CD4-positive, alpha-beta memory T cell (primary cell): ENCODE measurements at places on chromosomes 3 and 15.

DNA sequence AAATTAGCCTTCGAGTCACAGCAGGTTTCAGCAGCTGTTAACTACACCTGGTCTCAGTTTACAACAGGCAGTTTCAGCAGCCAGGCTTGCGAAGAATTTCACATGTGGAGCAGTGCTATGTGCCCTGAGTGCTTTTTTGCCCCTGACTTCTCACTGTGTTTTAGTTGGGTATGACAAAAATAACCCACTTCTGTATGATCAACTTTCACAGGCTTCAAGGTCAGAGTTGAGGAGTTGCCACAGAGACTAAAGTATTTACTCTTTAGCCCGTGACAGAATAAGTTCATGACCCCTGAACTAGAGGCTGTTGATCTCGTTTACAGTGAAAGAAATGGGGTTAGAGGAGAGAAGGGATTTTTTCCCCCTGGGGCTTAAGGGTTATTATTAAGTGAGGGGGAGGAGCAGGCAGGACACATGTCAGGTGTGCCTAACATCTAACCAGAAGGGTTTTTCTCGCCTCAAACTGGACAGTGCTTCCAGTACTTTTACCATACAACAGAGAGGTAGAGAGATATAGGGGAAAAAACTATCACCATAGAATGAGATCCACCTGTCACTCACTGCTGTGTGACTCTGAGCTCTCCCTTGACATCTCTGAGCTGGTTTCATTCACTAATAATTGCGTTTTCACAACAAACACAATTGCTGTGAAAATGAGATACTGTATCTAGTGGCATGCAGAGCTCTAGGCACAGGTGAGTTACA lies 14.0 kb upstream of the TOPBP1 start:
- DNase-seq, result no peak

- DNase-seq, result no peak
Measured at GRCh38 chr3:75985432-75985831, 200.1 kb upstream of the ZNF717 start.

DNA sequence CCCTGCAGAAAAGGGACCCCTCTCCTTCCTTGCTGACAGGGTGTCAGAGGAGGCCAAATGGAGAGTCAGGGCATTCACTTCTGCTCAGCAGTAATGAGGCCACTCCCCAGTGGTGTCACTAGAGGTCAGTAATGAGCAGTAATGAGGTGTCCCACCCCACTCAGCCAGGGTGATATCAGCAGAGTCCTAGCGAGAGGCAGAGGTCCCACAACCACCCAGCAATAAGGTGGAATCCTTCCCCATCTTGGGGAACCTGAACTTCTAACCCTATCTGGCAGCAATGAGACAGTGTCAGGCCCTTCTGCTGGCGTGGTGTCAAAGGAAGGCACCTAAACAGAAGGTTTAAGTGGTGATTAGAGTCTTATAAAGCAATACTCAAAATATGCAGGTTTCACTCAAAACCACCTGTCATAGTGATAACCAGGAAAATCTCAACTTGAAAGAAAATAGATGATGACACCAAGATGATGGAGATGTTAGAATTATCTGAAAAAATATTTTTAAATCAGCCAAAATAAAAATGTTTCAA lies 12.9 kb downstream of the OCA2 start:
- DNase-seq, result peak; percentile 44

DNA sequence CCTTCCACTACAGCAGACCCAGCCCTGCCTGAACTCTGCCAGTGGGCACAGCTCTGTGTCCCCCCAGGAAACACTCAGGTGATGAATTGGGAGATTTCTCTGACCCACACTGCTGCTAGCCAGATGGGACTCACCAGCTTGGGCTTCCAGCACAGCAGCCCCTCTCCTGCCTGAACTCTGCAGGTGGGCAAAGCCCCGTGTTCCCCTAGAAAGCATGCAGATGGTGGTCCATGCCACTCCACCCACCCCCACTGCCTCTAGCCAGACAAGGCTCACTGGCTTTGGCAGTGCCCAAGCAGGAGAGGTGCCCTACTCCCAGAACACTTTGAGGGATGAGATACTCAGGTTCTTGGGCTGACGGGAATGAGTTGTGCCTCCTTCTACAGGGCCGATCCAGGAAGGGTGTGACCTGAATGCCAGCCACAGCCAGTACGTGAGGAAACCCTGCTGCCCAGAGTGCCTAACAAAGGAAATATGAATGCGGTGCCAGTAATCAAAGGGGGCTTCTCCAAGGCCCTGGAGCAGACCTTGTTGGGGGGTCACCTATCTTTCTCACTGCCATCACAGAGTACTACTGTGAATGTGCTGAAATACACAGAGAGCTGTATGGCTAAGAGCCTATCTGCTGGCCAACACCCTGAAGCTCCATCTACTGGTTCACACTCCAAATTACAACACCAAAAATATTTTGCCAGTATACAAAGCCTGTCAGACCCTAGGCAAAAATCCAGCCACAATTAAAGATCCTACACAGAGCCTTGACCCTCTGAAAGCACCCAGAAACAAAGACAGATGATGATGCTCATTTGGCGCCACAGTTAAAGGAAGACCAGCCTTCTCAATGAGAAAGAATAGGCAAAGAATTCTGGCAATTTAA lies 61.9 kb downstream of the BTLA start:
- peak; percentile 27 for DNase-seq

- no peak for DNase-seq
Measured at GRCh38 chr3:196650740-196651311, 11.3 kb downstream of the NRROS start.

- DNase-seq, result no peak
Measured at GRCh38 chr3:151890721-151891141, 17.3 kb downstream of the SUCNR1 start.

- no peak for DNase-seq
Measured at GRCh38 chr3:146390957-146391356, 78.4 kb downstream of the PLSCR2 start.

- no peak for DNase-seq
Measured at GRCh38 chr3:56314842-56315241, 153.4 kb downstream of the ERC2 start.

GRCh38 chr15:73926219-73927002 lies at the start of gene LOXL1:
Gene LOXL1, plus strand, starts transcription at chr15:73926462. Its CDS starts 322 bp downstream, at chr15:73926784.
- no peak for DNase-seq

- DNase-seq, result no peak
Measured at GRCh38 chr3:59704292-59704691, 654.5 kb upstream of the CFAP20DC start.

GRCh38 chr3:190666821-190667220 lies 152.9 kb downstream of the IL1RAP start:
- DNase-seq, result no peak

DNA sequence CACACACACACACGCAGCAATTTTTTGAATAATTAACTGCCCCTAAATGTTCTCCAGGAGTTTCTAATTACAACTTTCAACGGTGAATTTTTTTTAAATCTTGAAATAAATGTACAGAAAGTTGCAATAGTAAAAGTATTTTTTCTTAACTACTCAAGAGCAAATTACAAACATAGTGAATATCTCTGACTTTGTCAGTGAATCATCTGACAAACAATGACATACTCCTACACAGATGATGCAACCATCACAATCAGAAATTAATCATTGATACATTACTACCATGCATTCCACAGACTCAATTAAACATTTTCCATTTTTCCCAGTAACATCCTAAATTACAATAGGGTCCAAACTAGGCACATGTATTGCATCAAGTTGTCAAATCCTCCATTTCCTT lies 597.3 kb downstream of the NAALADL2 start:
- DNase-seq, result no peak

DNA sequence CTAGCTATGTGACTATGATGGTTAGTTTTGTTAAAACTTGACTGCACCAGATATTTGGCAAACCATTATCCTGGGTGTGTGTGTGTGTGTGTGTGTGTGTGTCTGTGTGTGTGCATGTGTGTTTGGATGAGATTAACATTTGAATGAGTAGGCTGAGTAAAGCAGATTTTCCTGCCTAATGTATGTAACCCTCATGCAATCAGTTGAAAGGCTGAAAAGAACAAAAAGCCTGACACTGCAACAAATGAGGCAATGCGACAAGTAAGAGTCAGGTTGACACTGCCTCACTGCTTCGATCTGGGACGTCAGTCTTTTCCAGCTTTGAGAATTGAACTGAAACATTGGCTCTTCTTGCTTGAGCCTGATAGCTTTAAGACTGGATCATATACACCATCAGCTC lies 643.0 kb downstream of the NAALADL2 start:
- DNase-seq, result no peak

GRCh38 chr15:97941572-97941971 lies 18.9 kb upstream of the ARRDC4 start:
- no peak for DNase-seq

- DNase-seq, result no peak
Measured at GRCh38 chr15:91795235-91795634, 58.3 kb upstream of the SLCO3A1 start.

- DNase-seq, result no peak
Measured at GRCh38 chr3:123154020-123154985, 47.4 kb upstream of the SEC22A start.

- no peak for DNase-seq
Measured at GRCh38 chr3:109702252-109702651, 364.9 kb upstream of the DPPA4 start.

DNA sequence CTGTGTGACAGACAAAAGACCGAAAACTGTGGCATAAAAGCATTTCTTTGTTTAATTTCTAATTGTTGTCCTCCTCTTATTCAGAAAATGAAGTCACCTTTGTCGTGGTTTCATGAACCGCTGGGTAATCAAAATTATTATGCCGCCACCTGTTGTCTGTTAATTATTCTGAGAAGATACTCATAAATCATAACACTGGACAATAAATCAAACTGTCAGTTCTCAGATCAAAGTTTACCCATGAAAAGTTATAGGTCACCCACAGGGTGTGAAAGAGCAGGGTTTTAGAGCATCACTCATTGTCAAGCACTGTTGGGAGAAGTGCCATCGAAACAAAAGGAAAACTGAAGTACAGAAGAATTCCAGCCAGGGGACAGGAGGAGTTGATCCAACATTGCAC lies 474.3 kb downstream of the NR2F2 start:
- no peak for DNase-seq

DNA sequence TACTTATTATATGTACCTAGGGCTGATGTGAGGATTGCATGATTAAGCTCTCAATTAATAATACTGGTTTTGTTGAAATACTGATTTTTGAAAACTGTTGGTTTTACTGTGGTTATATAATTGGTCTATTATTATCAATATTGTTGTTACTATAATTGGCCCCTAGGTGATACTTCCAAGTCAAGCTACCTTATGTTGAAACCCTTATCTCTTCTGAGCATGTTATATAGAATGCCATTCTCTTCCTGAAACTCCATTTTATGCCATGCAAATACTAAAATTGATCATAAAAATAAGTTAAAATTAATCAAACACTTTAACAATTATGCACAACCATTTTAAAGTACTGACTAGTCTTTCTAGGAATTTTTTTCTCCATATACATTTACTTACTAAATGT lies 46.1 kb downstream of the BBS4 start:
- DNase-seq, result no peak

- DNase-seq, result no peak
Measured at GRCh38 chr3:94912656-94913055, 849.8 kb downstream of the NSUN3 start.

- no peak for DNase-seq
Measured at GRCh38 chr3:195820901-195821300, 9.2 kb upstream of the MUC4 start.

- DNase-seq, result no peak
Measured at GRCh38 chr3:16378920-16379319, 113.9 kb downstream of the OXNAD1 start.

DNA sequence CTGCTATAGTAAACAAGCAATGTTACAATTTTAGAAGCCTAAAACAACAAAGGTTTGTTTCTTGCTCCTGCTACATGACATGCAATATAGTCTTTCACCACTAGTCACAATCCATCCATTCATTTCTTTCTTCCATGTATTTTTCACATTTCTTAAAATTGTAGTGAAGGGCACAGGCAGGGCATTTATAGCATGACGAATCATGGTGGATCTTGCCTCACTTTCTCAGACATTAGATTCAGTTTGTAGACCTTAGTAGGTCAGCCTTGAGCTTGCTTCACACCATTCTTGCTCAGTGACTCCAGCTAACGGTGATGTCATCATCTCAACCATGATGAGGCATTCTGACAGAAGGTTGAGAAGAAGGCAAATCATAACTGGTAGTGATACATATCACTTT lies 546.8 kb downstream of the TBL1XR1 start:
- DNase-seq, result no peak

DNA sequence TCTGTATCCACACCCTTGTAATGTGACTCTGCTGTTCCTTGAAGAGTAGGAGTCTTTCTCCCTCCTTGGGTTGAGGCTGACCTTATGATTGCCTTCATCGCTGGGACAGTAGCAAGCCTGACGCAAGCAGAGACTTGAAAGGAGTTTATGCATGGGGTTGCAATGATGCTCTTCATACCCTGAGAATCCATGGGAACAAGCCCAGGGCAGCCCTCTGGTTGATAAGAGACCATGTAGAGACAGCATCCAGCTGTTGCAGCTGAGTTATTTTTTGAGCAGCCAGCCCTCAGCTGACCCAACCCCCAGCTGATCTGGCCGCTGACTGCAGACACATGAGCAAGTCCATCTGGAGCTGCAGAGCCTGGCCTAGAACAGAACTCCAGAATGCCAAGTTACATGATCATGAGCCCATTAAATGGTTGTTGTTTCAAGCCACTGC lies 60.6 kb upstream of the ARNT2 start:
- DNase-seq, result no peak

GRCh38 chr15:38588672-38589071 lies 24.1 kb upstream of the RASGRP1 start:
- DNase-seq, result no peak

DNA sequence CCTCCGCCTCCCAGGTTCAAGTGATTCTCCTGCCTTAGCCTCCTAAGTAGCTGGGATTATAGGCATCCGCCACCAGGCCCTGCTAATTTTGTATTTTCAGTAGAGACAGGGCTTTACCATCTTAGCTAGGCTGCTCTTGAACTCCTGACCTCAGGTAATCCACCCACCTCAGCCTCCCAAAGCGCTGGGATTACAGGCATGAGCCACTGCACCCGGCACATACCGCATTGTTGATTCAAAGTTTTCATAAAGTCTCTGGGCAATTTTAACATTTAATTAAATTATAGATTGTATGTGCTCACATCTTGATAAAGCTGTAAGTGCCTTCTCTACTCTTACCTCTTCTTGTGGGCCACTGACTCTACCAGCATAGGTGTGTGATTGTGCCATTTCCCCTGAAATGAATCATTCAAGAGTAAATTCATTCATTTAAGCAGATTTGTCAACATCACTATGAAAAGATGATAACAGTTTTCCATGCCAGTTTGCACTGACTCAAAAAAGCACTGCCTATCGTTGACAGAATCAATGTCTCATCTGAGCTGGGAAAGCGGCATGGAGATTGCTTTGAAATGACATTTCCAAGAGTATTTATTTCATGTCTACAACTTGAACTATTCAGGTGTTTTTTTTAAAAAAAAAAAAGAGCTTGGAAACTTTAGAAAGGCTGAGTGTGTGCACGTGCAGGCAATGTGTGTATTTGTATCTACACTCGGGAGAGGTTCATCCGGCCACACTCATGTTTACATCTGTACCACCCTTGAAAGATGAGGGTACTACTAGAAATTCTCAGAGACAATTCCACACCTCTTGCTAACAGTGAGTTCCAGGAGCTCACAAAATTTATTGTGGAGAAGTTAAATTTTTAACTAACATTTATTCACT lies 3.5 kb downstream of the BCL2A1 start:
- no peak for DNase-seq

GRCh38 chr3:81916890-81917289 lies 155.4 kb upstream of the GBE1 start:
- DNase-seq, result no peak

- DNase-seq, result peak; percentile 71
Measured at GRCh38 chr3:38039899-38040261, 872 bp downstream of the DLEC1 start.

- DNase-seq, result no peak
Measured at GRCh38 chr3:43400167-43400566, 113.8 kb downstream of the SNRK start.
